HFFc6 (cell line): ENCODE measurements at places on chromosomes 6 and 20.

DNA sequence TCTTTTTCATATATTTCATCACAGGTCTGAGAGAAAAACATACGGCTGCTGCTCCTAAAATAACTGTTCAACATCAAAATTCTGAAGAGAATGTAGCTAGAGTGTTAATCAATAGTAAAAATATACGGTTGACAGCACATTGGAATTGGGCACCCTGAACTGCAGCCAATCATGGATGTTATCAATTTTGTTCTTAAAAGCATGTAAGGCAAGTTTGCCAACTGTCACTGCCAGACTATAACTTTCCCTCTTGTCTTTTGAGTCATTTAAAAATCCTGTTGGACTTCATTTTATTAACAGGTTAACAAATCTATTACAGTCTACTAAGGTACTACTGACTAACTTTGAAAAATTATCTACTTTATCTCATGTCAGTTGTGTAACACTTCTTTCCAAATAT is 592.8 kb downstream of the HACE1 start:
- DNase-seq, result no peak

DNA sequence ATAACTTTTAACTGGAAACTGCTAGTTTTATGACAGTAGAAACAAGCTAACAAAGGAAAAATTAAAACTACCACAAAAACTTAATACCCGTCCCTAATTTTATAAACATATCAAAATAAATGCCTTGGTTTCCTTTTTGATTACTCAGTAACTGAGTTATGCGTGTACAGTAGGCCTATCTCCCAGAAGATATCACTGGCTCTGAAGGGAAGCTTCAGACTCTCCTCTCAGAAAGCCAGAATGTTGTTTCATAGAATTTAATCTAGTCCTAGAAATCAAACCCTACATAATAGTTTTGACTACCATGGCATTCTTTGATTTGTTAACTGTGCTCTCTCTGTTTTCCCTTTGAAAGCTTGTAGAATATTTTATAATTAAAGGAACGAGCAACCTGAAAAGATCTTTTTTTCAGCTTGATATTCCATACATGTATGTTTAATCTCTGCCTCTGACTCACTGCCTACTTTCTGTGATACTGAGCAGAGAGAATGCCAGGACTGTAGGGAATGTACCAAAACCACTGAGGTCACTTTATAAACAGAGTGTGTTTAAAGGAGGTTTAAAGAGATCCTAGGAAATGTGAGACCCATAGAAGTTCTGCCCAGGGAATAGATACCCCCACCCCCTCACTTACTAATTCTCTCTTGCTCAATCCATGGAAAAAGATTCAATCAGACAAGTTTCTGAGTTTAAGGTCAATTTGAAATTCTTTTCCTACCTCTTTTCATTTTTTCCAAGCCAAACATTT is 311.5 kb downstream of the HDGFL1 start:
- DNase-seq, result peak; percentile 95

GRCh38 chr6:169933251-169933821 is 181.9 kb downstream of the ERMARD start:
- DNase-seq, result no peak

GRCh38 chr6:79842376-79843040 is 104.8 kb downstream of the ELOVL4 start:
- no peak for DNase-seq

- no peak for DNase-seq
Observed at GRCh38 chr6:107942142-107942541, 15.9 kb downstream of the SEC63 start.

GRCh38 chr20:53899351-53900167 is 170.8 kb downstream of the BCAS1 start:
- peak; percentile 83 for DNase-seq

DNA sequence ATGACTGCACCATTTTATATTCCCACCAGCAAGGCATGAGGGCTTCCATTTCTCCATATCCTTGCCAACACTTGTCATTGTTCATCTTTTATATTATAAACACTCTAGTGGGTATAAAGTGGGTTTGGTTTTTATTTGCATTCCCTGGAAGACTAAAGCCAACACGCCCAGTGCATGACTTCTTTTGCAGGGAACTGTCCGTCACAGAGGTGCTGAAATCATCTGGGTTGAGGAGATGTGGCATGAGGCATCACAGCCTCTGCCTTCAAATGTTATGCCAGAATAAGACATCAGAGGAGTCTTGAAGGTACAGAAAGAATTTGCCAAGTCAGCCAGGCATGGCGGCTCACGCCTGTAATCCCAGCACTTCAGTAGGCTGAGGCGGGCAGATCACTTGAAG is 29.9 kb upstream of the FAM210B start:
- DNase-seq, result no peak

- DNase-seq, result no peak
Observed at GRCh38 chr6:46052479-46052878, 36.8 kb upstream of the CLIC5 start.

DNA sequence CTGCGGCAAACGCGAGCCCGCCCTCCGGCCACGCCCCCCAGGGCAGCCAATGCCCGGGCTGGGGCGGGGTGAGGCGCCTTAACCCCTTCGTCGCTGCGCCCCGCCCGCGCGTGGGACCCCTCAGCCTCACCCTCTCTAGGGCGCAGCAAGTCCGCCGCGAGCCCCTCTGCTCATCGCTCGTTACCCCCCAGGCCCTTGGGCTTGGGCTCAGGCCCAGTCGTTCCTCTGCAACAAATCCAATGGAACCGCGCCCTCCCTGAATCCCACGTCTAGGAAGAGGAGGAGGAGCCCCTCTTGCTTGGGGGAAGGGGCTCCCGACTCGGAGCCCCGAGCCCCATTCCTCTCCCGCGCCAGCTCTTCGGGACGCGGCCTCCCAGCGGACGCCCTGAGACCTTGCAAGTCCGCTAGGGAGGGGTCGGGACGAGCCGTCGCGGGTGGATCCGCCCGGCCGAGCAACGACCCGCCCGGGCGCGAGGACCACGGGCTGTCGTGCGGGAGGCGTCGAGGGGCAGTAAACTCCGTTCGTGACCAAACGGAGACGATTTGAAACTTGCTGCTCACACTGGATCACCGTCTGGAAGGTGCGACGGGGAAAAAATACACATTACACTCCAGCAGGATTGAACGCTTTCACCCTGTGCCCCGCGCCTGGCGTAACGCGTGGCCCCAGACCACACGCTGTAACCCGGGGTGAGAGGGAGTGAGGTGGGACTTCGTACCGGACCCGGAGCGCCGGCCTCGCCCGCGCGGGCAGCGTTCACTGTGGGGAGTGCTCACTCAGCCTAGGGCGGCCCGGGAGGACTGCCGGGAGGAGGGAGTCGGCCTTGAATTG is 477 bp upstream of the LZTS3 start:
- peak; percentile 45 for DNase-seq

GRCh38 chr6:139518556-139519091 is 144.2 kb upstream of the CITED2 start:
- DNase-seq, result no peak

DNA sequence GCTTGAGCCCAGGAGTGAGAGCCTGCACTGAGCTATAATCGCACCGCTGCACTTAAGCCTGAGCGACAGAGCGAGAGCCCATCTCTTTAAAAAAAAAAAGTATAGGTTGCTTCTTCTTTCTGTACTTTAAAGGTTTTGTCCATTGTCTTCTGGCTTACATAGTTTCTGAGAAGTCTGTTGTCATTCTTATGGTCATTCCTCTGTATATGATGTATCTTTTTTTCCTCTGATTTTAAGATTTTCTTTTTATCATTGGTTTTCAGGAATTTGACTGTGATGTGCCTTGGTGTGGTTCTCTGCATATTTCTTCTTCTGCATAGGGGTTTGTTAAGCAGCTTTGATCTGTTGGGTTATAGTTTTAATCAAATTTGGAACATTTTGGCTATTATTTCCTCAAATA is 29.1 kb downstream of the QRSL1 start:
- DNase-seq, result peak; percentile 15

GRCh38 chr6:167980911-167981580 is 16.4 kb upstream of the KIF25 start:
- no peak for DNase-seq

- no peak for DNase-seq
Observed at GRCh38 chr6:16313732-16314131, 75.3 kb downstream of the GMPR start.
